ENCODE measurements at places on chromosomes 6 and 20.

- peak; percentile 21 for DNase-seq
Measured at GRCh38 chr20:37823296-37823980, 79.5 kb upstream of the VSTM2L start.

GRCh38 chr20:63274381-63275228 lies 2.0 kb downstream of the ARFGAP1 start:
- no peak for DNase-seq

DNA sequence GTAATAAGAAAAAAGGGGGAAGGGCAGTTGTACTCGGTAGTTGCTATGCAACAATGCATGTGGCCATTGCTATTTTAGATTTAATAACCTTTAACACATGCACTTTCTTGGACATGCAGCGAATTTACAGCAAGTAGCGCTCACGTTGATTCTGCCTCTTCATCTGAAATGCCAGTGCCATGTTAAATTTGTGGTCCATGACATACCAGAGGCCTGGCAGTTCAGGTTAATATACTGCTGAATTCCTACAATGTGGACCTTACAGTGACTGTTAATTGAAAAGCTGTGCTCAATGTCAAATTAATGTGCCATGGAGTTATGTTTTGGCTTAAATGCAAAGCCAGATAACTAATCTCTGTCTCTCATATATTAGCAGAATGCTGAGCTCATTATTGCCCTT lies 699.7 kb downstream of the DOK5 start:
- no peak for DNase-seq

- DNase-seq: no peak
Measured at GRCh38 chr20:3137492-3137891, 22.2 kb downstream of the FASTKD5 start.

DNA sequence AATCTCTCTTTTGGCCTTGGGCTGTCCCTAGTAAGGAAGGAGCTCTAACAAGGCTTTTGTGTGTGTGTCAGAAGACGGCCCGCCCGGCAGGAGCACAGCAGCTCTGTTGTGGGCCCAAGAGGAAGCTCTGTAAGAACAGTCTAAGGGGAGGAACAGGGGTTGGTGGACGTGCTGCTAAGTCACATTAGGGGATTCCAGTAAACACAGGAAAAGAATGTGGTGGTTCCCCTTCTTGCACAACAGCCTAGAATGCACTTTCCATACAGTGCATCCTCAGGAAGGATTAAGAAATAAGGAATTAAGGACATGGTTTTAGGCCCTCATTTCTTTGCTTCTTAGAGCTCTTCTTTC lies 114.5 kb downstream of the RNF144B start:
- DNase-seq: peak; percentile 97

DNA sequence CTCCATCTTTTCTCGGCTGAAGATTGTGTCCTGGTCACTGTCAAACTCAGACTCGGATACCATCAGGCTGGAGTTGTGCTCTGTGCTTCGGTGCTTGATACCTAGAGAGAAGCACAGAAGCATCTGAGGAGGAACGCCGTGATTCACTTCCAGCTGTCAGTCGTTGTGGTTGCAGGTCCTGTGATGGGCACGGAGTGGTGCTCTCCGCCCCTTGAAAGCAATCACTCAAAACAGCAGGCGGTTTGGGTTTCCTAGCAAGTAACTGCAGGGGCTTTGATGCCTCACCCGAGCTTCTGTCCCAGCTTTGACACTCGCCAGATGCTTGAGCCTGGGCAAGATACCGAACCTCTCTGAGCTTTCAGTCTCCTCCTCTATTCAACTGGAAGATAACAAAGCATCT lies 52.5 kb downstream of the ALDH5A1 start:
- no peak for DNase-seq

- no peak for DNase-seq
Measured at GRCh38 chr6:150729188-150729748, 129.6 kb downstream of the PLEKHG1 start.

DNA sequence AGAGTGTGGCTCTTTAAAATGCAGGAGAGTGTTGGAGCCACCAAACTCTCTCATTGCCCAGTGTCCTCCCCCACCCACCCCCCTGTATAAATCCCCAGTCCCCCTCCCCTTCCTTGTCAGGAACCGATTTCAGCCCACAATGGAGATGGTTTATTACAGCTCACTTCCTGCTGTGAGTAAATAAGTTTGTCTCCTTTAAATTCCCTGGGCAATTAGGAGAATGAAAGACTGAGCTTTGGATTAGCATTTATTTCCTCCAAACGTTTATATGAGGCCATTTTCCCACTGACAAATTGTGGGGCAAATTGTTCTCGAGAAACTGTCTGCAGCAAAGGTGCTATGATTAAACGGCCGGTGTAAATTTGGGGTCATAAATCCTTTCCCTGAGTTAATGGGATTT lies 128.8 kb downstream of the DHX35 start:
- DNase-seq: no peak

DNA sequence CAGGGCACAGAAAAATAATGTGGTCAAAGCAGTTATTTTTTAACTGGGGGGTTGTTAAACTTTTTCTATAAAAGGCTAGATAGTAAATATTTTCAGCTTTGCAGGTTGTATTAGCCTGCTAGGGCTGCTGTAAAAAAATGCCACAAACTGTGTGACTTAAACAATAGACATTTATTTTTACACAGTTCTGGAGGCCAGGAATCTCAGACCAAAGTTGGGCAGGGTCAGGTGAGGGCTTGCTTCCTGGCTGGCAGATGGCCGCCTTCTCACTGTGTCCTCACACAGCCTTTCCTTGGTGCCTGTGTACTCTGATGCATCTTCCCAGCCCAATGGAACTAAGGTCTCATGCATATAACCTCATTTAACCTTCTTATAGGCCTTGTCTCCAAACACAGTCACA lies 294.7 kb downstream of the PTPRT start:
- no peak for DNase-seq

DNA sequence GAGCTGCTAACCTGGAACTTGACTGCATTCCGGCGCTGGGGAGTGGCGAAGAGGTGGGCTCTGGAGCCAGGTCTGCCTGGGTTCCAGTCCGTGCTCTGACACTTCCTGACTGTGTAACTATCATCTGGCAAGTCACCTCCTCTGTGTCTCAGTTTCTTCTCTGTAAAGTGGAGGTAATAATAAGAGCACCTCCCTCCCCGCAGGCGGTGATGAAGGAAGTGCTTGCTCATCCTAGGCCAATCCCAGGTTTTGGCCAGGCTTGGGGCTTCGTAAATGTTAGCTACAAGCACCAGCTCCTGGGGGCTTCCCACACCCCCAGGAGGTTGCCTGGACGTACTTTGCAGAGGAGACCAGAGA lies 32.8 kb downstream of the SNAI1 start:
- DNase-seq: no peak

Data from suppressor macrophage treated with lipopolysaccharide for 4 hours (primary cell).